ENCODE measurements at places on chromosomes 4 and X.

GRCh38 chr4:119525771-119526712 lies 102.6 kb downstream of the PDE5A start:
- no peak for DNase-seq

DNA sequence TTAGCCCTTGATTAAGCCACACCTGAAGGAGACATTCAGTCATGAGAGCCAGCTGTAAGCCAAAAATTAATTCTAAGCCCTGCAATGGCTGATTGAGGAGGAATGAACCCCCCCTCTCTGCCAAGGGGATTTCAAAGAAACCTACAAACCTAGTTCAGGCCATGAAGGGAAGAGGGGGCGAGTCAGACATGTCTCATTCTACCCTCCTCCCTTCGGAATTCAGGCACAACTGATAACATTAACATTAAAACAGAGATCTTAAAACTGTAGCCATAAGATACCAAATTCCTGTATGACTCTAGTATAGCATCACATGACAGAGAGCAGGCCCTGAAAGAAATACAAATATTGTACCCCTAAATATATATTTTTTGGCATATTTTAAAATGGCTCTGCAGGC lies 40.4 kb upstream of the AFAP1 start:
- DNase-seq: no peak

DNA sequence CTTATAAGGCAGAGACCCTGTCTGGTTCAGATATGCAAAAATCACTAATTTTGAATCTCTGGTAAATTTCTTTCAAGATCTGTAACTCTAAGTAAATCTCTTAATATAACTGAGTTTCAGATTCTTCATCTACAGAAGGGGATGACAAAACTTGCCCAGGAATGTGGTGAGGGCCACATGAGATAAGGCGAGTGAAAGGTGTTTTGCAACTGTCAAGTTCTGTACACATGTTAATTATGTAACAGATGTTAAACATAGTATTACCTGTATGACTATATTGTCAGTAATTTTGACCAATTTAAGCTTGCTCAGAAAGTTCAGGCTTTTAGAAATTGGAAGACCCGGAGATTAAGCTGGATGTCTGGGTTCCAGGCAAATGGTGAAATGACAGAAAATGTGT lies 549 bp upstream of the GLRB start:
- no peak for DNase-seq

GRCh38 chrX:131288738-131289511 lies at the start of gene IGSF1:
Gene IGSF1 (minus strand): TSS chrX:131289306. CDS start chrX:131286674, 2,632 bp downstream.
- DNase-seq: no peak

GRCh38 chr4:177220376-177220775 lies 89.3 kb upstream of the NEIL3 start:
- DNase-seq: no peak

GRCh38 chrX:78708262-78708661 lies 39.3 kb upstream of the LPAR4 start:
- DNase-seq: no peak

DNA sequence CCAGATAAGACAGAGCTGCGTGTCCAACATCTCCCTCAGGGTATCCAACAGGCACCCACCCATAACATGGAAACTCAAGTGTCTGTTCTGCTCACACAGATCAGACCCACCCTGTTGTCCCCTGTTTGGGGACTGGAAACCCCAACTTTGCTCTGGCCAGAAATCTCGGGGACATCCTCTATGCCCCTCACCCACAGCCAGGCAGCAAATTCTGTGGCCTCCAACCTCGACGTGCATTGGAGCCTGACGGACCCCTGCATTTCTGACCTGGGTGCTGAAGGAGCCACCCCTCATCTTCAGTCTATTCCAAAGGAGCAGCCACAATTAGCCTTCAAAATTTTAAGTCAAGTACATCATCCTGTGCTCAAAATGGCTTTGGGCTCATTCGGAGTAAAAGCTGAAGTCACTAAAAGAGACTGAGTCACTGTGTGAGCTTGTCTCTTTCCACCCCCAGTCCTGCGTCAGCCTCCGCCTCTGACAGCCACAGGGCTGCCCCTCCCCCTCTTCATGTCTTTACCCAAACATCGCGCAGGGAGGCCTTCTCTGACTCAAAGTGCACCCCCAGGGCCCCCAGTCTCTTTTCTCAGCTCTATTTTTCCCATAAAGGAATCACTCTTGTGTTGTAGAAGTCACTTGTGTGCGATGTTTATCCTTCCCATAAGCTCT lies 24.4 kb upstream of the PDE6B start:
- DNase-seq: no peak

GRCh38 chr4:173591760-173592159 lies 61.7 kb upstream of the HAND2 start:
- DNase-seq: no peak

- DNase-seq: peak; percentile 39
These were observed 132.4 kb downstream of the ZMAT1 start for GRCh38 chrX:101799387-101799786.

DNA sequence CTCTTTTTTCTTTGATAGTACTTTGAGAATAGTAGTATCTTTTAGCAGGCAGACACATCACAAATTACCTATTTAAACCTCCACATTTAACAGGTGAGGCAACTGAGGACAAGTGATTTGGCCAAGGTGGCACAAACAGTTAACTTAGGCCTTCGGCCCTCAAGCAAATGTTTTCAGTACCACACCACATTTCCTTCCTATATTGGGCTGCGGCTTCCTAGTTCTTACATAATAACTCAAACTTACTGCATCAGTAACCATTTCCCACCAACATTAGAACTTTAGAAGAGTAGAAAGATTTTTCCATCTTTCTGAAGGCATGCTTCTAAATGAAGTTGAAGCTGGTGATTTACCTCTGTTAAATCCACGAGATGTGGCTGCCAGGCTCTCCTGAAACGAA lies 63.2 kb upstream of the SLC4A4 start:
- no peak for DNase-seq

- no peak for DNase-seq
These were observed 521.9 kb upstream of the ARX start for GRCh38 chrX:25537699-25538098.

DNA sequence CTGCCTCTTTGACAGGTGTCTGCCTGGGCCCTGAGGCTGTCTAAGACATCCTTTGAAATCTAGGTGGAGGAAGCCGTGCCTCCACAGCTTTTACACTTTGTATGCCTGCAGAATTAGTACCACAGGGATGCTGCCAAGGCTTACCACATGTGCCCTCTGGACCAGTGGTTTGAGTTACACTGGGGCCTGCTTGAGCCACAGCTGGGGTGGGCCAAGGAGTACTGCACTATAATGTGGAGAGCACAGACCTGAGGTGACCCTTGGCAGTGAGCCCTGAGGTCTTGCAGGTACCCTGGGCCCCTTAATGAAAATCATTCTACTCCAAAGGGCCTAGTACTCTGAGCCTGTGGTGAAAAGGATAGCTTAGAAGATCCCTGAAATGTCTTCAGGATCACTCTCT lies 27.2 kb upstream of the IRS4 start:
- DNase-seq: no peak

GRCh38 chrX:41409006-41409405 lies 38.1 kb upstream of the NYX start:
- DNase-seq: no peak

DNA sequence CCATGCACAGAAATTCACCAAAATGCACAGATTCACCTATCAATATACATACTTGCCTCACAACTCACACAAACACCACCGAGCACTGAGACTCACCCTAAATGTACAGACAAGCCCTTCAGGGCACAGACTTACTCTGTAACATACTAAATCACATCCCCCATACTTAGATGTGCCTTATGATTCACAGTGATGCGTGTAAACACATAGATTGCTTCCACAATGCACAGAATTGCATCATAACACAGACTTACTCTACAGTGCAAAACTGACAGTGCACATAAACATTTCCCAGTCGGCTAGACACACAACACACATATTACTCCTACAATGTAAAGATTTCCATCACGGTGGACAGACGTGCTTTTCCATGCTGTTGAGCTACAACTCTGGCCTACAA lies 6.2 kb downstream of the LINC00632 start:
- no peak for DNase-seq

- DNase-seq: no peak
These were observed 113.4 kb upstream of the LIMCH1 start for GRCh38 chr4:41424522-41424921.

DNA sequence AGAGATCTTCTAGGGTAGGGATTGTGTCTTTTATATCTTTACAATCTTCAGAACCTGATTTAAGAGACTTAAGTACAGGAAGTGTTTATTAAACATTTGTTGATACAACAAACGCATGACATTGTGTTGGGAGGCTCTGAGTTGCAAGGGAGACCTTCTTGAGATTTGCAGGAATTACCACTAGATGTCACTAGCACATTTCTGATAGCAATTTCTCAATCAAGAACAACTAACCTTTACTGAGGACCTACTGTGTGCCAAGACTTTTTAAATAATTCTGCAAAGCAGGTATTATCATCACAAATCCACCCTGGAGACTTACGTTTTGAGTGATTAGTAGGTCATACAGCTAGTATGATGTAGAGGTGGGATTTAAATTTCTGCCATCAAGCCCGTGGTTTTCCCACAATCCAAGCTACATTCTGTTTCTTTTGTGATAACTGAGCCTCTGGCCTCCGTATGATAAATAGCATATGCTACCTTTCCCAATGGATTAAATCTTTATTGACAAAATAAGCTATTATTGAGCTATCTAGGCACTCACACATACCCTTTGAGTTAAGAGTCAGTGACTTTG lies 986.0 kb downstream of the CCSER1 start:
- DNase-seq: no peak

DNA sequence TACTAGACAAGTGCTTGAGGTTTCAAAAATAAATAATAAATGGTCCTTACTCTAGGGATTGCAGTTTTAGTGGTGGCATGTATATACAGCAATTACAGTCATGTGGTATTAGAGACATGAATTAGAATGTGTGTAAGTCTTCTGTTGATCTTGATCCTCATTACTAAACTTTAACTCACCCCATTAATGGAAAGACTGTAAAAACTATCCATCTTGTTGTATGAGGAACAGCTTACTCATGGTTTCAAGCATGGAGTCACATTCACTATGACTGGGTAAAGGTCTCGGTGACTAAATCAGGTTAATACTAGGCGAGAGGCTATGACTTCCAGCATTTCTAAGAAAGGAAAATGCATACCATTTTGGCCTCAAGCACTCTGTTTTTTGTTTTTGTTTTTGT lies 107.0 kb upstream of the HPGD start:
- DNase-seq: no peak

GRCh38 chr4:7658341-7659204 lies 223.8 kb upstream of the PSAPL1 start:
- no peak for DNase-seq

GRCh38 chr4:102230194-102230593 lies 115.1 kb downstream of the SLC39A8 start:
- no peak for DNase-seq

DNA sequence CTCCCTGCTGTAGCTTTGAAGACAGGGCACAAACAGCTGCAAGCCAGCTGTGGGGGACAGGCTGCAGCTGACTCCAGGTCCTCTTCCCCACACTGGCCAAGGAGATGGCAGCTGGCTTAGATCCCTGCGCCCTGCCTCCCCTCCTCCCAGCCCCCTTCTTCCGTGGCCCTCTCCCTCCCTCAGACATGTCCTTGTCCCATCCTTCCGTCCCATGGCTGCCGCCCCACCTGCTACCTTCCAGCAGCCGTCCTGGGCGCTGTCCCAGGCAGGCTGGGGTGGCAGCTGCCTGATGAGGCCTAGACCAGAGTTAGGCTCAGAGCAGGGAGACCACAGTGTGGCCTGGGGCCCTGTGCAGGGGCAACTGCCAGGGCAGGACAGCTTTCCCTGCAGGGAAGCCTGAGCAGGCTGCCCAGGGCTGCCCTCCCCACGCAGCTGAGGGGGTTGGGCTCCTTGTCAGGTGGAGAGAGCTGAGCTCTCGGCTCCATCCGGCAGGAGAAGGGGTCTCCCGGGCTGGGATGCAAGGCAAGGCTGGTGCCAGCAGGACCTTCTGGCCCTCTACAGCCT lies 3.3 kb upstream of the BGN start:
- DNase-seq: no peak

DNA sequence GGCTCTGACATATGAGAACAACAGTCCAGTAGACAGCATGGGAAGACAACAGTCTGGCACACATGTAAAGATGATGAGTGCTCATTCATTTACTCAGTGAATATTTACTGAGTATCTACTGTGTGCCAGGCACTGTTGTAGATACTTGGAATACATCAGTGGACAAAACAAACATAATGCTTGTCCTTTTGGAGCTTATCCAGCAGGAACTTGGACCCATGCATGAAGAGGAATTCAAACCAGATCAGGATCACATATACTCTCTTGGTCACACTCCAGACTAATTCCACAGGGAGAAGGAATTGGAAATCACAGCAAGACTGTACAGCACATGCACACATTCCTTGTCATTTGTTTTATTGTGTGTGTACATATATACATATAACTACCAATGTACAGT lies 217.6 kb upstream of the TTC29 start:
- DNase-seq: no peak

DNA sequence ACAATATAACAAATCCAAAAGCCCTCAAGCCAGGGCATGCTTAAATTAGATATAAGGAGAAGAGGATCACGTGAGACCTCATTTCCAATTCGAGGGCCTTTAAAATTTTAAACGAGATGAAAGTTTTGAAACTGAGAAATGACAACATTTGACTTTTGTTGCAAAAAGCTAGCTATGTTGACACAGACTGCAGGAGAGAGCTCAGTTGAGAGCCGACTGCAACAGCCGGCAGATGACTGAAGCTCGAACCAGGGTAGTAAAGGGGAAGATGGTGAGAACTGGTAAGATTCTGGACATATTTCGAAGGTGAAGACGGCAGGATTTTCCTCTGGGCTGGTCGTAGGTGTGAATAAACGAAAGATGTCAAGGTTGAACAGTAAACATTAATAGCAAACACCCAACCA lies 773 bp downstream of the PRMT9 start:
- DNase-seq: no peak

DNA sequence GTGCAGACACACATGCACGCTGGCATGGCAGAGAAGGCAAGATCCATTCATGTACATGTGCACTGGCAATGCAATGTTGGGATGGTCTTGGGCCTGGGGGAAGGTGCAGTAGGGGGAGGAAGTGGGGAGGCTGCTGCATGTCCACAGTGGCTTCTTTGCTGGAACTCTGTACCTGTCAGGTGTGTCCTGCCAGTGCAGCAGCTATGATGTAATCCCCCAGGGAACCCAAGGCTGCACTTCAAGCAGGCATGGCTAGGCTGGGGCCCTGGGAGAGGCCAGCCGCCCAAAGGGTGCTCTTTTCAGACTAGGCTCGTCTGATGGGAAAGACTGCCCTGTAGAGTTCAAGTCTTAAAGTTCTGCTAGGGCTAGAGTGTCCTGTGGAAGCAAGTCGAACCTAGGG lies 1304.0 kb downstream of the FAM133A start:
- DNase-seq: no peak

- DNase-seq: no peak
These were observed 114.8 kb upstream of the MED14 start for GRCh38 chrX:40849906-40850823.

DNA sequence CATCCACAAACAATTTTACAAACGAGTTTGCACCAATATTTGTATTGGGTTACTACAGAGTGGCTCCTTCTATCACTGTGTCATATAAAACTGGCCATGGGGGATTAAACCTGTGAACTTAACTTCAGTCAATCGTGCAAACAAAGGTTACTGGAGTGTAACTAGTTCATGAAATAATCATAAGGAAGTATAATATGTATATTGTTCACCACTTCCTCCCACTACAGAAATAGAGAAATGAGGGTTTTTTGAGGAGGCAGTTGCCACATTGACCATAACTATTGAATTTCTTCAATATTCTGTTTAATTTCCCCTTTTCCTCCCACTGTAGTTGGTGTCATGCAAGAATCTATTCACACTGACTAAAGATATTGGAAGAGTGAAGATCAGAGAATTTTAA lies at the start of gene GPR82:
TSS of gene GPR82 (plus strand) at position 356 of the 400 bp plus-strand sequence. CDS start 2,846 bp downstream, outside the sequence.
- DNase-seq: no peak

- DNase-seq: no peak
These were observed 142.2 kb downstream of the FAM47A start for GRCh38 chrX:33989936-33990335.

Measured in stimulated activated CD8-positive, alpha-beta memory T cell treated with anti-CD3 and anti-CD28 coated beads, Interleukin-7, amount 100 ng/mL, for 1 hour (primary cell).